ENCODE measurements at places on chromosomes 16 and 17.

DNA sequence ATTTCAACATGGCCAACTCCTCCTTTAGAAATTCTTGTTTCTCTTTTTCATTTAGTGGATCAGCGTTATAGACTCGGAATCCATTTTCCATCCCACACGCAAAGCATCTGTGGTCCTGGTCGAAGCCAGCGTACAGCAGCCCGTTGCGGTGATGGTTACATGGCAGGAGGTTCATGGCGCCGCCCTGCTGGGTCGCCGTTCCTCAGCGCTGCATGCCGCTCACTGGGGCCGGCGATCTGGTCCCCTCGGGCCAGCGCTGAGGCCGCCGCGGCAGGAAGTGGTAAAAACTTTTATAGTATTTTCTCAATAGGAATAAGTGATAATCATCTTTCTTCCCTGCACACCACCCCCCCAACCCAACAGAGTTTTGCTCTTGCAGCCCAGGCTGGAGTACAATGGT lies 29.9 kb upstream of the RHOT1 start:
- no peak for DNase-seq

DNA sequence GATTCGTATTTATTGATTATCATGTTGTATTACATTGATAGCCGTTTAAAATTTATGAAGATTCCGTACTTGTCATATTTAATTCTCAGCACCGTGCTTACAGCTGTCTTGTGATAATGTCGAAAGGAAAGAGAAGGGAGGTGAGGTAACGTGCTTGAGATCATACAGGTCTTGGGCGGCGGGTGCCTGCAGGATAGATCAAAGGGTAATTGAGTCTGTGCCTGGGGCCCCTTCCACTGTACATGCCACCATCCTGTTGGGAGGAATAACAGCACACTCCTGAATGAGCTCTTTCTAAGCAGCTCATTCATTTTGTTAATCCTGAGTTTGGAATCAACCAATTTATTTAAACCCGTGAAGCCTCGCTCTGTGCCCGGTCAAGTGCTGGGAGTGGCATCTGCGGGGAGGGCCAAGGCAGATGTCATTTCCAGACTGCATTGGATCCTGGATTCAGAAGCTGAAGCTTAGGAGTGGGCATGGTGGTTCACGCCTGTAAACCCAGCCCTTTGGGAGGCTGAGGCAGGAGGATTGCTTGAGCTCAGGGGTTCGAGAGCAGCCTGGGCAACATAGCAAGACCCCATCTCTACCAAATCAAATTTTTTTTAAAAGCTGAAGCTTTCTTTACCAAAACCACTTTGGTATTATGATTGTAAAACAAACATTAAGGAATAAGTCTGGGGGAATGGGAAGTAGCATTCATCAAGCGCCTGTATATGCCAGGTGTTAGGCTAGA lies 25.8 kb downstream of the WWOX start:
- DNase-seq: no peak

- DNase-seq: no peak
Measured at GRCh38 chr17:55294042-55294751, 29.4 kb downstream of the HLF start.

DNA sequence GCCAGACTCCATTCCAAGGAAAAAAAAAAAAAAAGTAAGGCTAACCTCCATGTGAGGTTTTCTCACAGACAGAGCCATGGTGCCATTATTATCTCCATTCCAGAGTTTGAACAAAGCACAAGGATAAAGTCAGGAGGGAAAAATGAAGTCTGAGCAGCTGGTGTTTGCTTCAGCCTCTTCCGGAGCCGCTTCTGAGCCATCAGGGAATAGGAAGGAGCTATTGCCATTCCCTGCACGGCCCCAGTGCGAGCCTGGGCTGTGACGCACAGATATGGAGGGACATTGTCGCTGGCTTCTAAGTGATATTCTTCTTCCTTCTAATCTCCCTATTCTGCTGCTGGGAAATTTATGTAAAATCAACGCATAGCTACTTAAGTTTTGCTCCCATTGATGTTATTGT lies 69.5 kb upstream of the PIRT start:
- no peak for DNase-seq
